ENCODE measurements at places on chromosomes 7 and 10.
A peak's percentile ranks its signal among the peaks of the same experiment; 100 is the strongest.

- DNase-seq: no peak
Measured at GRCh38 chr7:95632609-95633008, 36.3 kb upstream of the PDK4 start.

- no peak for DNase-seq
Measured at GRCh38 chr10:17273403-17273802, 45.4 kb downstream of the VIM start.

DNA sequence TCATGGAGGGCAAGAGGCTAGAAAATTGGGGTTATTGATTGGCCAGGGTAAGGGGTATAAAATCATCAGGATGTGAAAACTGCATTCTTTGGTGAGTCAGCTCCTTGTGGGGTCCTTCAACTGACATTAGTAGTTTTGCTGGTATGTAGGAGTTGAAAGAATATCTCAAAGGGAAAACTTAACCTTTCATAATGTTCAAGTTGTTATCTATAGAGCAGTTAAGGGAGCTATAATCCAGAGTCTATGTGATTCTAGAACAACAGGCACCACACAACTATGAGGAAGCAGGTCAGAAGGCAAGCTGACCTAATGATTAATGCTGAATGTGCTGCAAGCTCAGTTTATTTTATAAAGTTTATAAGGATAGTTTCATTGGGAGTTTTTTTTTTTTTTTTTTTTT lies 13.7 kb downstream of the PRPS1L1 start:
- DNase-seq: no peak

DNA sequence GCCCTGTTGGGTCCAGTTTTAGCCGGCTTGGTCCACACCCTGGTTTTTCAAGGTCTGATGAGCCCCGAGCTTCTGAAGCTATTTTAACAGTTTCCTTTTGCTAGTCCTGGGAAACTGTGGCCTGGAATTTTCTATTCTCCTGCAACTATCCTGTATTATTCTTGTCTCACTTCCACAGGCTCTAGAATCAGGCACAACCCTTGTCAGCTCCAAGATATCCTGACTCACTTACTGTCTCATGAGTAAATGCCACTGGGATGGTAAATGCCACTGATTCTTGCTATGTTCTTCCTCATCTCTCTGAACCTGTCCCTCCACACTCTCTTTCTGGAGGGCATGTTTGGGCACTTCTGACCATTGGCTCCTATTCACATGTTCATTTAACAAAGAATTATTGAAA lies 611.5 kb upstream of the IGFBP3 start:
- no peak for DNase-seq

DNA sequence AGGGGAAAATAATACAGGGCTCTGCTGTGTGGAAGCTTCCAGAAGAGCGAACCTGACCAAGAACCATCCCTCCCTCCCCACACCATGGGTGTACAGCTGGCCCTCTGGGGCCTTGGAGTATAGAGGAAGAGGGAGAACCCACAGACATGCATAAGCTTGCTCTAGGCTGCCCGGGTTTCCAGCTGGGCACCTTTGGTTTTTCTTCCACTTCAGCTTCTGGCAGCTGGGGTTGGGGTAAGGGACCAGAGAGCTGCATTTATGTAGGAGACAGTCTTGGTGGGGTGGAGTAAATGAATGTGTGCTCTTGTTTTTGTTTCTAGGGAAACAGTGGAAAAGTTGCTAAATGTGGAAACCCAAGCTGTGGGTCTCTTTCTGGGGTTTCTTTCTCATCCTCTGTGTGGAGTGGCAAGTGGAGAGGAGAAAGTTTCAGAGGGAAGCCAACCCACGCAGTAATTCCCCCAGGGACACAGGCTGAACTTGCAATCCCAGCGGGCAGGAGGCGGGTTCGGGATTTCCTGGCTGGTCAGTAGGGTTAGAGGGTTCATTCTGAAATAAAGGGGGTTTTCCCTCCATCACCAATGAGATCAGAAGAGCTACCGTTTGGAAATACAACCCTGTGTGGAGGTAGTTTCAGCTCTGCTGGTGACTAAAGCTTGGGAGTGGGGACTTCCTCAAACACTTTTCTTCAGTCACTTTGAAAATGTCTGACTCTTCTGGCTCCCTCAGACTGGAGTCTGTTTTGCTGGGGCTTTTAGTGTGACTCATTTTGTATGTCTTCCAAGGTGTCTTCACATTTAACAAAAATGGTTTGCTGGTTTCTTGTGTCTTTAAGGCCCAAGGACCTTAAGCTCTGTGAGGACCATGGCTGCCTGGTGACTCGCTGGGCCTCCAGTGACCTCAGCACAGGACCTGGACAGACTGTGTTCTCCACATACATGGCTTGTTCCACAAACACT lies 22.2 kb upstream of the SRGN start:
- peak; percentile 83 for DNase-seq

DNA sequence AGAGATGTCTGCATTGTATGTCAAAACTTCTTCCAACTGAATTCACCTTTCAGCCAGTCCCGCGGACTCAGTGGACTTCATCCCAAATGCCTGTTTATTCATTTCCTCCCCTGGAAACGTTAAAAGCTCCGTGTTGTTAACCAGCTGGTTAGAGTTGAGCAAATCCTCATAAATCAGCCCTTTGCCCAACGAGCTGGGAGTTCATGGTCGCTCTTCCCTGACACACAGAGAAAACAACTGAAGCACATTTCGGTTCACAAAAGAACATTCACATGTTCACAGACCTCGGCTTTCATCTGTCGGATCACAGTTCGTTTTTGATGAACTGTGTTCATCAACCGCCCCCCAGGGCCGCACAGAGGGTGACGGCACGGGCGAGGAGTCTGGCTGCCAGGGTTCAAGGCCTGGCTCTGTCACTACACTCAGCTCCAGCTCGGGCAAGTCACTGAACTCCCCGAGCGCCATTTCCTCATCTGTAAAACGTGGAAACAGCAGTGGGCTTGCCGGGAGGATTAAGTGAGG lies 62.6 kb downstream of the GLI3 start:
- DNase-seq: no peak

- DNase-seq: no peak
Measured at GRCh38 chr10:132518572-132519381, 18.8 kb upstream of the INPP5A start.

GRCh38 chr7:24017519-24017918 lies 266.5 kb upstream of the NPY start:
- no peak for DNase-seq
